ENCODE measurements at places on chromosomes 5 and 9. TPM values are rescaled to one million over a fixed set of nuclear protein-coding genes. Genes with fewer than 3 reads are reported as not detected.

The SLC25A2 gene
- 0.30 TPM for total RNA-seq

The PTGES gene
- 162 TPM for total RNA-seq

The IL3 gene
- not detected for total RNA-seq

The IL5 gene
- not detected for total RNA-seq

The EIF4E1B gene
- not detected for total RNA-seq

The ADAMTS13 gene
- 2.8 TPM for total RNA-seq

The PCDHGA2 gene
- 3.5 TPM for total RNA-seq

The TRIM7 gene
- 0.69 TPM for total RNA-seq

The IGFBPL1 gene
- not detected for total RNA-seq

The UNC5A gene
- not detected for total RNA-seq

The GKAP1 gene
- 0.55 TPM for total RNA-seq
